Stimulated activated CD8-positive, alpha-beta memory T cell treated with anti-CD3 and anti-CD28 coated beads, Interleukin-7, amount 100 ng/mL, for 1 hour (primary cell): ENCODE measurements at places on chromosomes 5 and 9.

DNA sequence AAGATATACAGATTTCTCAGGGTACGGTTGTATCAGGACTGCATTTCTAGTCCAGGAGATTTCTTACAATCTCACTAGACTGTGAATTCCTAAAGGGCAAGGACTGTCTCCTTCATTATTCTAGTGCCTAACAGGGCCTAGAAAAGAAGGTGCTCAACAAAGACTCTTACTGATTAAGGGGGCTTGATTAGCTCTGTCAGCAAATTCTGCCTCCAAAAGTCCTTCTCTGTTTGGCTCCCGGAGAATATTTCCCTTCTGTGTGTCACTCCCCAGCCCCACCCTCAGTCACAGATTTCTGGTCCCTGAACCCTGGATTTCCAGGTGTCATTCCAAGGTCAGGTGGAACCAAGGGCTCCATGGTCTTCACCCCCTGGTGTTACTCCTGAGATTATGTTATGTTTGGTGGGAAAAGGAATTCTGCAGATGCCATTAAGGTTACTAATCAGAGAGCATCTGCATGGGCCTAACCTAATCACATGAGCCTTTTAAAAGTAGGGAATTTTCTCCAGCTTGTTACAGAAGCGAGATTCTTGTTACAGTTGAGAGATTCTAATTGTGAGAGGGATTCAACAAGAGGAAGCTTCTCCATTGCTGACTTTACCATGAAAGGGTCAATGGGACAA is 167.7 kb upstream of the LHFPL2 start:
- DNase-seq, result no peak

GRCh38 chr9:107471552-107471951 is 18.0 kb downstream of the KLF4 start:
- DNase-seq, result no peak

DNA sequence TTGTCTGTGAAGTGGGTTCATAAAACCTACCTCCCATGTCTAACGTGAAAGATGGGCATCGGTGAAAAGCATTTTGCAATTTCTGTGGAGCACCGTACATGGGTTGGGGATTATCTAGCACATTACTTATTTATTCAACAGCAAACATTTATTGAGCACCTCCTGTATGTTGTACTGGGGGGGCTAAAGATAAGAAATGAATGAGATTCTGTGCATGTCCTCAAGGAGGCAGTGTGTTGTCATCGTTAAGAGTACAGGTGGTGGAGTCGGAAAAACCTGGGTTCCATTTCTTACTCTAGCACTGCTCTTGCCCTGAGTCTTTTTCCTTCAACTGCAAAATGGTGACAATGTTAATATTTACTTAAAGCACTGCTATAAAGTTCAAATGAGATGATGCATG is 30.4 kb upstream of the DENND1A start:
- DNase-seq, result no peak

DNA sequence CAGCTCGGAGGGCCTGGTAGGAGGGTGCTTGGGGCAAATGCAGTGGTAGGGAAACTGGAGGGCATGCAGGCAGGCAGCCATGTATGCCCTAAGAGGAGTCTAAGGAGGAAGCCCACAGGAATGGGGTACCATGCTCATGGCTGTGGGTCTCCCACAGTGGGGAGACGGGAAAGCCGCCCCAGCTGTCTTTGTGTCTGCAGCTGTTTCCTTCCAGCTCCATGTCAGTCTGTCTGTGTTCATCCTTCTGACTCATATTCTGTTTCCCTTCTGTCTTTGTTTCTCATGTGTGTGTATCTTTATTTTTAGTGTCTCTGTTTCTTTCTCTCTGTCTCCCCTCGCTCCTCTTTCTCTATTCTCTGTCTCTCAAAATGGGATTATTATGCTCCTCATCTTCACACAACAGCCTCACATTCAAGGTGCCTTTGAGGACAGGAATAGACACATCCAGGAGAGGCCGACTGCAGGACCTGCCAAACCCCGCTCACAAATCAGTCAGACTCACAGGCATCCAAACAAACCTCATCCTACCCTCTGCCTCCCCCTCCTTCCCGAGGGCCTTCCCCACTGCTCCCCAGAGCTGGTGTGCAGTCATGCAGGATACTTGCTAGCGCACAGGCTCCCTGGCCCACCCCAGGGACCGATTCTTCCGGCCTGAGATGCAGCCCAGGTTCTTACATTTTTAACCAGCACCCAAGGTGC is 68.4 kb upstream of the RARS1 start:
- no peak for DNase-seq

DNA sequence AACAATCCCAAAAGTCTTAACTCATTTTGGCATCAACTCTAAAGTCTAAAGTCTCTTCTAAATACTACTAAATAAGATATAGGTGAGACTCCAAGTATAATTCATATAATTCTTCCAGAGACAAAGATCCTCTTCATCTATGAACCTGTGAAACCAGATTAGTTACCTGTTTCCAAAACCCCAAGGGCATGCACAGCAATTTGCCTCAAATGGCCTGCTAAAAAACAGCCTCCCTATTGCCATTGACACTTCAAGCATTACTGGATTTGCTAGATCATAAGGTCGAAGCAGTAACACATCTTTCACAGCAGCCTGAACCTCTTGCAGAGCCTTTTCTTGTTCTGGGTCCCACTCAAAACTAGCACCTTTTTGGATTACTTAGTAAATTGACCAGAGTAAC is 20.3 kb upstream of the GABRG2 start:
- DNase-seq, result no peak

DNA sequence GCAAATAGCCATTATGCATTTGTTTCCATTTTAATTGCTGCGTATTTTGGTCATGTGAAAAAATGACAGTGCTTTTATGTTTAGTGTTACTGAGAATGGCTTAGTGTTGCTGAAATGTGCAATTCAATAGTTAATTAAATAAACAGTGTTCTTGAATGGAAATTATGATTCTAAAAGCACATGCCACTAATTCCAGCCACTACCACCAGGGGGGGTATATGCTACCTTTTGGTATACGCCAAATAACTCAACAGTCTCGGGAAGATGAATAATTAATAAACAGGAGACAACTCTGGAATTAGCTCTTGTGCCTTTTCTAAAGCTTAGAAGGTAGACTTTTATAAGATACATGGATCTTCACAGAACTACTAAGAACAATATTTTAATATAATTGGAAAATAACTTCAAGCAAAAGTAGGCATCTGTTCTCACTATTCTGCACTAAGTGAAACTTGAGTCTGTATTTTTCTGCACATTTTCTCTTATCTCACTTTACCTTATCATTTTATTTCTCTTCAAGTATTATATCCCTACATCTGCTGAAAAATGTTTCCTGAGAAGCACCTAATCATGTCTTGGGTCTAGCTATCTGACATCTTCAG is 83.5 kb upstream of the MINAR2 start:
- no peak for DNase-seq

DNA sequence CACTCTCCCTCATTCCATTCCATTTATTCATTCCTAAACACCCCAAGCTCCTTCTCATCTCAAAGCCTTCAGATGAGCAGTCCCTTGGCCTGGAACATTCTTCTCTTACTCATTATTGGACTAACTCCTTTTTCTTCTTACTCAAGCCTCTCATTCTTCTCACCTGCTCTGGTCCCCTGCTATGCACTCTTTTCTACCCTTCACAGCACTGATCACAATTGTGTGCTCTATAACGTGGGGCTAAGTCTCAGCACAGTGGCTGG is 212.4 kb downstream of the MAPKAP1 start:
- no peak for DNase-seq

DNA sequence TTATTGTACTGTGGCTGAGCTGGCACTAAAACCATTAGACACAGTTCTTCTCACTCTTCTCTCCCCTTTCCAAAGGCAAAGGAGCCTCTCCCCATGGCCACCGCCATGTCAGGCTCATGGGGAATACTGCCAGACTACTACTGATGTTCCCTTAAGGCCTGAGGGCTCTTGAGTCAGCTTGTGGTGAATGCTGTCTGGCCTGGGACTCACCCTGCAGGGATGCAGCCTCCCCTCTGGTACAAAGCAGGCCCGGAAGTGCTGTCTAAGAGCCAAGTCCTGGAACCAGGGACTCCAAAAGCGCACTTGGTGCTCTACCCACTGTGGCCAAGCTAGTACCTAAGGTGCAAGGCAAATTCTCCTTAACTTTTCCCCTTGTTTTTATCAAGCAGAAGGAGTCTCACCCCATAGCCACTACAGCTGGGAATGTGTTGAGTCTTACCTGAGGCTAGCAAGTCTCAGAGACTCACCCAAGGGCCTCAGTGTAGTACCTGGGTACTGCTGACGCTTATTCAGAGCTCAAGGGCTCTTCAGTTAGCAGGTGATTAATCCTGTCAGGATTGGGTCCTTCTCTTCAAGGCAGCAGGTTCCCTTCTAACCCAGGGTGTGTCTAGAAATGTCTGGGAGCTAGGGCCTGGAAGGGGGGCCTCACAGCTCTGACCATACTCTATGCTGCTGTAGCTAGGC is 33.2 kb upstream of the C5orf46 start:
- no peak for DNase-seq

GRCh38 chr5:2311851-2312250 is 429.1 kb upstream of the IRX4 start:
- DNase-seq, result no peak

GRCh38 chr9:86925686-86926085 is 21.6 kb downstream of the GAS1 start:
- no peak for DNase-seq

DNA sequence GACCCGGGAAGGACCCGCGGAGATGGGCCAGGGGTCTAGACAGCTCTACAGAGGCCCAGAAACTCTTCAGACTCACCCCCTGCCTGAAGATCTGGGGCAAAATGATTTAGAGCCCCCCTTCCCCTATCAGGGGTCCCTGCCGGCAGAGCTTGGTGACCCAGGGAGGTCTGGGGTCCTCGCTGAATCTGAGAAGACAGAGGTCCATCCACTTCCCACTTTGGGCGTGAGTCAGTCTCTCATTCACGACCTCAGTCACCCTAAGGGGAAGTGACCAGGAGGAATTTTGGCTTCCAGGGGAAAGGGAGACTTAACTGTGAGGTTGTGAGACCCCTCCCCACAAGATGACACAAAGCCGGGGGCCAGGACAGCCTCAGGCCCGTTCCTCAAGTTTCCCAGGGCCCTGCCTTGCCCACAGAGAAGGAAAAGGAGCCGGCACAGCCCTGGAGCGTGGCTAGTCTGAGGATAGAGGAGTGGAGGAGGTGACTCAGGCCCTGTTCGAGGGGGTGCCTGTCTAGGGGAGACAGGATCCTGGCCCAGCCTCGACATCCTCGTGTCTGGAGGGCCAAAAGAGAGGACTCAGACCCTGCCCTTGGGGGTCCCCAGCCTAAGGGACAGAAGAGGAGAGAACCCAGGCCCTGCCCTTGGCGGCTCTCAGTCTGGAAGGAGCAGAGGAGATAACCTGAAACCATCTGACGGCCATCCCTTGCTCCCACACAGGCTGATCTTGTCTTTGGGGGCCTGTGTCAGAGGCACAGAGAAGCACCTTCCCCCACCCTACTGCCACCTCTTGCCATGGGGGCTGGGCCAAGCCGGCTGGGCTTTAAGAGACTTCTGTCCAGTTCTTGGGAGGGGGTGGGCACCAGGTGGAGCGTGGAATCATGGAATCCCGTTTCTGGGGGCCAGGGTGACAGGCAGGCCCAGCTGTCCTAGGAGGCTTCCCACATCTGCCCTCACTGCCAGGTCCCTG is 889 bp downstream of the PDLIM4 start:
- no peak for DNase-seq

- no peak for DNase-seq
These were observed 57.4 kb downstream of the CFAP95 start for GRCh38 chr9:69877852-69878514.

DNA sequence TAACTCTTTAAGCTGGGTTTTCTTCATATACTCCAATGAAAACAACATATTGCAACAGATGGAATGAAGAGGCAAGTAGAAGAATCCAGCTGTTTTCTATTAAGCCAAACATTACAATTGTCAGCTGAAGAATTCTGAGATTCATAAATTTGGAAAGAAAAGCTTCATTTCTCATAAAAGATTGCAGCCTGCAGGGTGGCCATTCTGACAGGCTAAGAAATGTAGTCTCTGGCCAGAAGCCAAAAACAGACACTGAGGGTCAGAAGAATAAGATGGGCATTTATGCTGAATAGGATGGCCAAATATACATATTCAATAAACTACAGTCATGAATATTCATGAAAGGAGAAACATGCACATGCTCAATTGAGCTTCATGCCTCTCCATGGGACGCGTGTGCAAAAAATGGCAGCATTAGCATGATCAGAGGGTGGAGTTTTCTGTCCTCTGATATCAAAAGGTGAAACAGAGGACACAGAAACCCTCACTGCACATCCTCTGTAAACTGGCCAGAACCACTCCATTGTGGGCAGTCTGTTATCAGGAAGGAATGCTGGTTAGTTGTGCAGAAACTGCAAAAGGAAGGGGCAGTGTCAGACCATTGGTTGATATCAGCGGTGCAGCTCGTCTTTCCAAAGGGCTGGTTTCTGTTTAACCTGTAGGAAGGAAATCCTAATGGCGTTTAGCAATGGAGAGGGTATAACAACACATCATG is 50.2 kb downstream of the FXN start:
- no peak for DNase-seq

- DNase-seq, result no peak
These were observed 141.9 kb downstream of the CEMIP2 start for GRCh38 chr9:71626395-71626794.

GRCh38 chr9:118331622-118332045 is 627.4 kb downstream of the TLR4 start:
- no peak for DNase-seq

GRCh38 chr5:91293131-91293530 is 90.0 kb downstream of the ARRDC3 start:
- no peak for DNase-seq

DNA sequence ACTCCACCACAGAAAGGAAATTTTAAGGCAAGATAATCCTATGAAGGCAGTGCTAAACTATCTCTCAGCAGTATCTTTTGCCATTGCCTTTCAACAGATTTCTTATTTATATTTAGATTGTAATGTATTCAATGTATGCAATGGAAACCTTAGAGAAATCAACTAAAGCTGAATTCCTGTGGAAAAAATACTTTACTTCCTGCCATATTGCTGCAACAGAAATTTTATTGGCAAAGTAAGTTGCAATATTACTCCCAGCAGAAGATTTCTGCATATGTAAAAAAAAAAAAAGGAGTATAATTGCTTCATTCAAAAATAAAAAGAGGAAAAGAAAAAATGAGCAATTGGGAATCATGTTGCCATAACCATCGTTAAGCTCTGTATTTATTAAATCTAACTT is 454.6 kb upstream of the CD180 start:
- DNase-seq, result no peak

DNA sequence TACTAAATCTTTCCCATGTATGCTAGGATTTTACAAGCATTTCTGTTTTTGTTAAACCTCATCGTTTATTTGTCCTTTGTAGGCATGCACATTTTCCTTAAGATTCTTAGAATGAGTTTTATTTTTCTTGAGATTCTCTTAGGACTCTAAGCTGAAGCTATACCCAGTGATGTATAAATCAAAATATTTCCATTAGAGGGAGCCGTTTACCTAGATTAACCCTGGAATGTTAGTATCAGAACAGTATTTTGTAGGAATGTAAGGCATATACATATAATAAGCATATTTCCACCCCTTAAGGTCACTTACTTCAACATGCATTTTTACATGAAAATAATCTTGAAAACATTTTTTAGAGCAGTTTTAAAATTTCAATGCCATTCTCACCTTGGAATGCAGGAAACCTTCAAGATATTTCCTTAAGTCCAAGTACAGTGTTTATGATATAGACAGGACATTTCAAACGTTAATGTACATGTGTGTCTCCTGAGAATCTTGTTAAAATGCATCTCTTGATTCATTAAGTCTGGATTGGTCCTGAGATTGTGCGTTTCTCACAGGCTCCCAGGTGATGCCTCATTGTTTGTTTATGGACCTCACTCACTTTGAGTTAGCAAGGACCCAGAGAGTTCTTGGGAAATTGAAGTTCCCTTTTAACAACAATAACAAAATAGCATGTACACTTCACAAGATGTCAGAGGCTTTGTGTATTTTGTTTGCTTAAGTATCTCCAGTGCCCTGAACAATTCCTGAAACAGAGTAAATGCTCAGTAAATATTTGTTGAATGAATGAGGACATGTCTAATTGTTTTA is 34.9 kb upstream of the FCHO2 start:
- DNase-seq, result no peak
